ENCODE measurements at places on chromosomes 6 and 20.

DNA sequence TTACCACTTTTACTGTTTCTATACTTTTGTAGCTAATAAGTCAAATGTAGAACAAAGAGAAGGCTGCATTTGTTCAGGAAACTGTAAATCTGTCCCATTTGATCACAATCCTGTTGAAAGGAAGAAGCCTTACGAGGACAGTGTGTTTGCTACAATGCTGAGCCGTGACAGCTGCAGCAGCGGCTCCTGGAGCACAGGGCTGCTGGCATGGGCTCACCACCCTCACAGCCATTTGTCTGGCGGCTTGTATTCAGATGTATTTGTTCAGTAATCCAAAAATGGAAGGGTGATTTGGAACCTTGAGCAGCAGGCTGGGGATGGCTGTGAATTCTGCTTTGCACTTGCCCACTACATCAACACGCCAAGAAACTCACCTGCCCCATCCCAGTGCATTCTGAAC is 5.7 kb downstream of the TUBB2A start:
- no peak for DNase-seq

DNA sequence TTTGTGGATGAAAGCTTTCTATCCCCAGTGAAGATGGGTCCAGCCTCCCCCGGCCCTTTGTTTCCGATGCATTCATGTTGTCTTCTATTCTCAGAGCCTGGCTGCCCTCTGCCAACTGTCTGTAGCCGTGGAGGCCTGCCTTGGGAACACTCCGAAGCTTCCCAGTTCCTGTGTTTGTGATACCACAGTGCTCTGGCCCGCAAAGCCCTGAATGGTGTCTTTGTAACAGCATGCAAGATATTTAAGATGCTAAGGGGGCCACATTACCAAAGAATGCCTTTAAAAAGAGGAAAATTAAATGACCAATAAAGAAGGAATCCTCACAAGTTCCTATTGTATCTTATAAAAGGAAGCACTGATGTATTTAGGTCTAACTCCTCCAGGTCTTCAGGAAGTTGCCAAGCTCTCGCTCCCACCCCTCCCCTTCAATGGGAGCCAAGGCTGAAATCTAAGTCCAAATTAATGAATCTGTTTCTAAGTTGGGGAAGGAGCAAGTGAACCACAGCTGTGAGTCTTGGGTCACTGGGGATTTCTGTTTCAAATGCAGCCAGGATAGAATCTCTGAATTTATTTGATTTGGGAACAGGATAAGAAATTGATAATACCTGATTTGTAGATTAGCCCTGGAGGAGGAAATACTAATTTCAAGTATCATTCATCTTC is 596.1 kb downstream of the QKI start:
- no peak for DNase-seq

DNA sequence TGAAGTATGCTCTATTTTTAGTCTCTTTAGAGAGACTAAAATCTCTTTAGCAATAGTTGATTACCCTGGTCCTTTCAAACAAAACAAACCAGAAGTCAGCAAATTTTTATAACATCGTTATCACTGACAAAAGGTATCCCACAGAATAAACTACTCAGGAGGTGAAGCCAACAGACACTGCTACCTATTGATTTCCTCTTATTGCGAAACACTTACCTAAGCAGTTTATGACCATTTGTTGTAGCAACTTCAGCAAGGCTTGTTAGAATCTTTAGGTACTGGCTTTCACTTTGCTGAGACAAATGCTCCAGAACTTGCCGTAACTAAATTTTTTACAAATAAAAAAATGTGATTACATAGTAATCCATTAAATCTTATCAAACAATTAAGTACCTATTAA is 64.4 kb downstream of the HACE1 start:
- DNase-seq = no peak

DNA sequence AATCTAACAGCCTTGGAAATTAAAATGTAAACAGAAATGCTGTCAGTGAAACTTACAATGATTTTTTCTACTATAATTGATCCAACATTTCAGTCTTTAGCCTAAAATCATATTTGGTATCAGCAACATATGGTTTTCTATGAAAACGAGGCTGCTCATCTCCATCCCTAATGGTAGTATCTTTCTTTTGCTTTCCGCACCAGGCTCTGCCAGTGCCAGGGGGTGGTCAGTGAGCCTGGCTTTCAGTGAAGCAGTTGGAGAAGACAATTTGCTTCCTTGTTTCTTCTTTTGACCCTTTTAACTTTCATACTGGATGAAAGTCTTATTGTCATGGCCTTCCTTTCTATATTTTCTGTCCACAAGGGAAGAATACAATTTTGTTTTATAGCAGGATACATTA is 258.4 kb downstream of the ARID1B start:
- no peak for DNase-seq

DNA sequence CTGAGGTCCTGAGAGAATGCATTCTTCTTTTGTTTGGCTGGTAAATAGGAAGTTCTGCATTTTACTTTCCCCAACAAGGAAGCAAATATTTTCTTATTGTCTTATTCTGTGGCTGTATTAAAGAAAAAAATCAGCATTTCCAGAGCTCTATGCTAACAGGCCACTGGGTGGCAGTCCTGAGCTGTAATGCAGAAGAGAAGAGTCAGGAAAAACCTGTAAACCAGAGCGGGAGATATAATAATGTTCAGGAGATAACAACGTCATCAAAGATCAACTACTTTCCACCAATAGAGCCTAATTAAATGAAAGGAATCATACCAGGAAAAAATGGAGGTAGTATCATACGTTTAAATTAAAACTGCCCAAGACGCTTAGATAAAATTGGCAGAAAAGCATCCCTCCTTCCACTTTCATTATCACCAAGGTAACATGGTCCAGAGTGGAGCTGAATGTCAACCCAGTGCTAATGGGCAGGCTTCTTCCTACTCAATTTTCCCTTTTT is 55.6 kb upstream of the CARMIL1 start:
- DNase-seq = peak; percentile 40

GRCh38 chr6:138907167-138907566 is 80.9 kb downstream of the REPS1 start:
- DNase-seq = no peak

GRCh38 chr20:48983423-48984400 is 62.2 kb downstream of the ARFGEF2 start:
- no peak for DNase-seq

GRCh38 chr6:32983493-32983848 is 15.1 kb downstream of the BRD2 start:
- DNase-seq = no peak

GRCh38 chr6:40054186-40054585 is 119.9 kb upstream of the MOCS1 start:
- no peak for DNase-seq

All from NCI-H526 (cell line).